GM23248 (cell line): ENCODE measurements at places on chromosomes 12 and 14. TPM values are rescaled to one million over a fixed set of nuclear protein-coding genes. Genes with fewer than 3 reads are reported as not detected.

CMKLR1 gene
- total RNA-seq, result 2.9 and 4.9 TPM in 2 replicates

AKAP3 gene
- 0.22 and 0.89 TPM in 2 replicates for total RNA-seq

OR6C70 gene
- total RNA-seq, result not detected in 2 replicates

CLEC1B gene
- not detected in 2 replicates for total RNA-seq

TBC1D30 gene
- total RNA-seq, result not detected in 2 replicates

TTC6 gene
- not detected in 2 replicates for total RNA-seq

GALNT9 gene
- total RNA-seq, result 1.4 and 1.5 TPM in 2 replicates

LALBA gene
- not detected in 2 replicates for total RNA-seq

COQ10A gene
- 8.2 and 10.3 TPM in 2 replicates for total RNA-seq

P2RX7 gene
- under 0.01 and 0.54 TPM in 2 replicates for total RNA-seq

DBX2 gene
- not detected in 2 replicates for total RNA-seq

MYF5 gene
- total RNA-seq, result not detected in 2 replicates

TMEM30B gene
- total RNA-seq, result 1.3 and 1.7 TPM in 2 replicates

KRT85 gene
- not detected in 2 replicates for total RNA-seq

TC2N gene
- under 0.01 and 0.65 TPM in 2 replicates for total RNA-seq

OLR1 gene
- total RNA-seq, result 6.3 and 6.8 TPM in 2 replicates

ZFHX2 gene
- under 0.01 TPM in 1 of 2 replicates, not detected in the other for total RNA-seq

STXBP6 gene
- total RNA-seq, result 13.9 and 14.4 TPM in 2 replicates

LTB4R2 gene
- 3.5 and 6.8 TPM in 2 replicates for total RNA-seq

IRF2BPL gene
- 43.4 and 51.0 TPM in 2 replicates for total RNA-seq

REM2 gene
- total RNA-seq, result 0.22 TPM in 1 of 2 replicates, not detected in the other

ZNF410 gene
- total RNA-seq, result 64.6 and 70.1 TPM in 2 replicates

HSPA2 gene
- total RNA-seq, result 28.1 and 28.9 TPM in 2 replicates

SIX4 gene
- 9.2 and 12.2 TPM in 2 replicates for total RNA-seq

IGFBP6 gene
- 1,132 and 1,614 TPM in 2 replicates for total RNA-seq

NAV3 gene
- total RNA-seq, result 49.8 and 69.9 TPM in 2 replicates

PDZRN4 gene
- total RNA-seq, result not detected in 2 replicates

GALNT8 gene
- total RNA-seq, result not detected in 2 replicates

HOXC6 gene
- 3.6 and 4.9 TPM in 2 replicates for total RNA-seq

TMTC1 gene
- total RNA-seq, result 20.5 and 25.3 TPM in 2 replicates

LRRC10 gene
- total RNA-seq, result not detected in 2 replicates

LHX5 gene
- not detected in 2 replicates for total RNA-seq

ATF7 gene
- 10.5 and 12.8 TPM in 2 replicates for total RNA-seq

SYT1 gene
- 2.4 and 3.0 TPM in 2 replicates for total RNA-seq

NRL gene
- total RNA-seq, result 0.86 TPM in 1 of 2 replicates, not detected in the other

IAPP gene
- total RNA-seq, result not detected in 2 replicates

FMNL3 gene
- total RNA-seq, result 24.0 and 32.9 TPM in 2 replicates

ARID2 gene
- 11.6 and 12.1 TPM in 2 replicates for total RNA-seq

MPHOSPH9 gene
- total RNA-seq, result 26.6 and 51.6 TPM in 2 replicates

TAS2R9 gene
- total RNA-seq, result not detected in 2 replicates

TMEM121 gene
- total RNA-seq, result 11.1 and 20.5 TPM in 2 replicates

JPH4 gene
- total RNA-seq, result not detected in 2 replicates

TPPP2 gene
- not detected in 2 replicates for total RNA-seq

SVOP gene
- not detected in 2 replicates for total RNA-seq

PGF gene
- 1.5 and 1.8 TPM in 2 replicates for total RNA-seq
